ENCODE measurements at places on chromosomes 13 and 19.

DNA sequence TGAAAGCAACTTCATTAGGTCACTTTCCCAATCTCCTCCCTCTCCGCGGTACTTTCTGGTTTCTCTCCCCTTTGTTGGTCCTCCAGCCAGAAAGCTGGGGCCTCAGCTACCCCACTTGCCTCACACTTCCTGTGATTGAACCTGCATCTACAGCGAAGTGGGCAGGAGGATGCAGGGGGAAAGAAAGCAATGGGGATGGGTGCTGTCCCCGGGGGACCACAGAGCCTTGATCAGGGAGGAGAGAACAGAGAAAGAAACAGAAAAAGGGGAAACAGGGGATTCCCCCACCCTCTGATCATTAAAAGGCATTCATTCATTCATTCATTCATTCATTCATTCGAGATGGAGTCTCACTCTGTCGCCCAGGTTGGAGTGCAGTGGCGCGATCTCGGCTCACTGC is 74.2 kb downstream of the TRPM4 start:
- no peak for DNase-seq

- no peak for DNase-seq
Observed at GRCh38 chr19:10964903-10965302, 4.1 kb downstream of the SMARCA4 start.

- no peak for DNase-seq
Observed at GRCh38 chr13:97224544-97225300, 2.6 kb downstream of the MBNL2 start.

- no peak for DNase-seq
Observed at GRCh38 chr13:60745343-60745742, 348.3 kb downstream of the TDRD3 start.

GRCh38 chr13:73993661-73994060 is 140.5 kb downstream of the KLF12 start:
- no peak for DNase-seq

DNA sequence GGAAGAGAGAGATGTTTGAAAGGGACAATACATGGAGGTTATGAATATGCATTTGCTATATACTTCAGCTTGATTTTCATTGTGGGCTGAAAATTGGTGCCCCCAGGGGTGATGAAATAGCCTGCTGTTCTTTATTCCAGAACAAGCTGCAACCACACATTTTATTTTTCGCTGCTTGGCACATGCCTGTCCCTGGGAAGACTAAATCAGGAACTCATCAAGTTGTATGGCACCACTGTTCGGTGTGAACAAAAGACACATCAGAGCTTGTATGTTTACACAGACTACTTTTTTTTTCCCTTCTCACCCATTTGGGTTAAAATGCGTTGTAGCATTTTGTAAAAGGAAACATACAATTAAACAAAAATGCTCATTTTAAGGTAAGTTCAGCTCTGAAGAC is 230.7 kb downstream of the NALCN start:
- DNase-seq: no peak

DNA sequence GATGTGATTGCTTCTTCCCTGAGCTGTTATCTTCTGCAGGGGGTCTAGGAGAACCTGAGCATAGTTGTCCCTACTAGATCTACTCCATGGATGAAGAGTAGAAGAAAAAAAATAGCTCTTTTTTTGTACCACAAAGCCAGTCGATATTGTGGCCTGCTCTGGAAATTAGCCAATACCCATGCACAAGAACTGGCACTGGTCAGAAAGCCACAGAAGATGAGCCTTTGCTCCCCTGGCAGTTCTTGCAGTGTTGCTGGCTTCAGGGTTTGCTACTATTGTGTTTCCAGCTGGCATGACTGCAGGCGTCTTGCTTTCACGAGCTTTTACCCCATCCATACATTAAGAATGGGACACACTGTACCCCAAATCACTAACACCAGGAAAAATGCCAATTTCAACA is 547.7 kb upstream of the KLF12 start:
- DNase-seq: no peak

- DNase-seq: no peak
Observed at GRCh38 chr13:41961466-41961760, 504 bp upstream of the VWA8 start.

DNA sequence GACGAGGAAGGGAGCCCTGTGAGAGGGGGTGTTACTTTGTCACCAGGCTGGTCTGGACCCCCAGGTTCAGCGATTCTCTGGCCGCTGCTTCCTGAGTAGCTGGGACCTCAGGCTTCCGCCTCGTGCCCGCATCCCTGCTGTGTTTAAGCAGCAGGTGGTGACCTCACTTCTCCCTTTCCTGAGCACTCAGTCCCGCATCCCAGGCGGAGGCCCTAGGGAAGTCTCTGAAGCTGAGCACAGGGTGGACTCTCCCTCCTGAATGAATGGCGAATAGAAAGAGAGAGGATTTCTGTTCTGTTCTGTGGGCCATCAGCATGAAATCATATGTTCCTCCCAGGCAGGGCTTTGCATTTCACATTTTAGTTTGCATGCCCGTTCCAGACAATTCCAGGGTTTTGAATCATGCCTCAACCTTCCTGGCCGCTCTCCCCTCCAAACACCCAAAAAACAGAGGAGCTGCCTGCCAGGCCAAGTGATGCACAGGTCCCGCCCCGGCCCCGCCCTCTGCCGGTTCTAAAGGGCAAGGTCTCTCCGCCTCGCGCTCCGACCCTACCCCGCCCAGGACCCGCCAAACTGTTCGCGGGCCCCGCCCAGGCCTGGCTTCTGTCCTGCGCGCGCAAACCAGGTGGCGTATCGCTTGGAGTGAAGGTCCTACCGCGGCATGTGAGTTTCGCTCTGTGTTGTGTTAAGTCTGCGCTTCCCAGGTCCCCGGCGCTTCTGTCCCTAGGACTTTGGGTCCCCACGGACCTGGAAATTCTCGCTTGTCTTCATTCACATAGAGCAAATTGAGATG is 35.1 kb upstream of the ZNF808 start:
- peak; percentile 87 for DNase-seq

DNA sequence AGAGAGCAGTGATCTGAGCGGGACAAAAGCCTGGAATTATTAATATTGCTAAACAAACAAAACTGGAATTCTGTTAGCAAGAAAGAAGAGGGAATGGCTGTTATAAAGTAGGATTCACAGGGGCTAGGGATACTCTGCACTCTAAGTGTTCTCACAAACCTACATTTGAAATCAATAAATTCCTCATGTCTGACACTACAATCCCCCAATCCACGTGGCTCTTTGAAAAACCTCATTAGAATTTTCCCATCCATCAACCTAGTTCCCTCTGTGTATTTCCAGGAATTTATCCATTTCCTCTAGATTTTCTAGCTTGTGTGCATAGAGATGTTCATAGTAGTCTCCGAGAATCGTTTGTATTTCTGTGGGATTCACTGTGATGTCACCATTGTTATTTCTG is 307.5 kb downstream of the RBM26 start:
- DNase-seq: no peak

- DNase-seq: no peak
Observed at GRCh38 chr19:2356036-2356646, 3.9 kb upstream of the TMPRSS9 start.

GRCh38 chr19:9791552-9792205 is 23.1 kb upstream of the ZNF846 start:
- peak; percentile 99 for DNase-seq

DNA sequence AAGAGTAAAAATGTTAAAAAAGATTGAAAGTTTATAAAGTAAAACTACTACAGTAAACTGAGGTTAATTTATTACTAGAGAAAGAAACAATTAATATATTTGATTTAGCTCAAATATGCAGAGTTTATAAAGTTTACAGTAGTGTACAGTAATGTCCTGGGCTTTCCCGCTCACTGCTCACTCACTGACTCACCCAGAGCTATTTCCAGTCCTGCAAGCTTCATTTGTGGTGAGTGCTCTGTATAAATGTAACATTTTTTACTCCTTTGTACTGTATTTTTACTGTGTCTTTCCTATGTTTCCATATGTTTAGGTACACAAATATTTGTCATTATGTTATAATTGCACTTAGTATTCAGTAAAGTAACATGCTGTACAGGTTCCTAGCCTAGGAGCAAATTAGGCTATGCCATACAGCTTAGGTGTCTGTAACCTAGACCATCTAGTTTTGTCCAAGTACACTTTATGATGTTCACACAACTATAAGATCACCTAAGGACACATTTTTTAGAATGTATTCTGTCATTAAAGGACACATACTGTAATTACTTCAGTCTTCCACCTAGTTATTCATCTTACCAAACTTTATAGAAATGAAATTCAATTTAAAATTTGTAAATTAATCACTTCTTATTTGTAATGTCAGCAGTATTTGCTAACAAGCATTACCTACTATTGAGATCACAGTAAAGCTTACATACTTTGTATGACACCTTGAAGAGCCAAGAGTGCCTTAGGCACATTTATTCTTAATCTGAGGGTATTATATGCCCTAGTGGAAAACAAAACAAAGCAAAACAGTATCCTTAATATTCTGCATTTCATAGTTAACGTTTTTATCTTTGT is 683.4 kb downstream of the PCDH9 start:
- DNase-seq: no peak

GRCh38 chr19:46022431-46023310 is at the start of gene PGLYRP1:
PGLYRP1 (minus strand) TSS chr19:46023053; CDS start chr19:46023021, 32 bp downstream.
- DNase-seq: no peak

DNA sequence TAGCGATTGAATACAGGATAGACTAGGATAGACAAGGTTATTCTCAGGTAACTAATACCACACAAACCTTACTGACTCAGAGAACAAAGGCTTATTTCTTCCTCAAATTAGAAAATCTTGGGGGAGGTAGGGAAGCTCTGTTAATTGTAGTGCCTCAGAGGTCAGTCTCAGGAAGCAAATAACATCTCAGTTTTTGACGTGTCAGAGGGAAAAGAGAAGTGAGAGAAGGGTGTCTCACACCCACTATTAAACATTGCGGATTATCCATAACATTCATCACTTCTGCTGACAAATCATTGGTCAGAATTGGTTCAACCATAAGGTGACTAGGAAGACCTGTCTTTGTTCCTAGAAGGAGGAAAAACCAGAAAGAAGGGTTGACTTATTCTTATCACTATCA is 579.4 kb upstream of the MIR17HG start:
- no peak for DNase-seq

GRCh38 chr13:101942038-101942437 is 459.8 kb downstream of the FGF14 start:
- DNase-seq: no peak

GRCh38 chr13:31209841-31210210 is 10.1 kb downstream of the B3GLCT start:
- no peak for DNase-seq

DNA sequence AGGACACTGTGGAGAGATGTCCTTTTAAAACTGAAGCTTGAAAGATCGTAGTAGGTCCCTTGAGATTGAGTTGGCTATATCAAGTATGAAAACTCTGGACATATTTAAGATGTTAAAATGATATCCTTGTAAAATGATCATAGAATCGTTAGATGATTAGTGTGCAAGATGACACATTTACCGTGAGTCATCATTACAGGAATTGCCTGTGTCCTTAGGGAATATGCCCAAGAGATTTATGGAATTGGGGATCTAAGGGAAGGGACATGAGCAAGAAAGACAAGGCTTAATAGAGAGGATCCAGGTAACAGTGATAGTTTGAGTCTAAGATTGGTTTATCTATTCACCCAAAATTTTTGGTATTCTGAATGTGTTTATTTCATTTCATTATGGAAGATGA is 233.7 kb downstream of the GPC5 start:
- DNase-seq: no peak

GRCh38 chr13:18991060-18991459 is 190.6 kb downstream of the TUBA3C start:
- DNase-seq: no peak

DNA sequence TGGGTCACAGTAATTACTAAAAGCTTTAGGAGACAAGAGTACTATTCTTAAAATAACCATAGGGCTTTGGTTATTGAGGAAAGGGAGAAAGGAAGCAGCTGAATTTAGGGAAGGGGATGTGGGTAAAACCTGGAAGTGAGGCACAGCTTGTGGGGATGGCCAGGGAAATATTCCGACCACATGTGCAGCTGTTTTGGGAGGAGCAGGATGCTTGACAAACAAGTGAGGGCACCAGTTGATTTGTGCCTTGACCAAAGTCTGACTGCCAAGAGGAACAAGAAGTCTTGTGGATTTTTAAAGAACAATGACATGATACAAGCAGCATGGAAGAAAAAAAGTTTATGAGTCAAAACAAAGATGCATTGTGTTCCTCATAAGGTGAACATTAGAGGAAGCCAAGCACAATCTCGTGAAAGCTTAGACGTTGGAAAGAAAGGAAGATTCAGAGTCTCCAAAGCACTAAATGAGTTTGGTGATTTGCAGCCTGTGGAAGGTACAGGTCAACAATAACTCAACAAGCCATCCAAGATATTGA is 108.5 kb upstream of the GPC6 start:
- DNase-seq: no peak

GRCh38 chr13:50412046-50412617 is 396.9 kb downstream of the KCNRG start:
- DNase-seq: no peak

GRCh38 chr13:72255908-72256307 is 388.9 kb upstream of the DACH1 start:
- peak; percentile 49 for DNase-seq

DNA sequence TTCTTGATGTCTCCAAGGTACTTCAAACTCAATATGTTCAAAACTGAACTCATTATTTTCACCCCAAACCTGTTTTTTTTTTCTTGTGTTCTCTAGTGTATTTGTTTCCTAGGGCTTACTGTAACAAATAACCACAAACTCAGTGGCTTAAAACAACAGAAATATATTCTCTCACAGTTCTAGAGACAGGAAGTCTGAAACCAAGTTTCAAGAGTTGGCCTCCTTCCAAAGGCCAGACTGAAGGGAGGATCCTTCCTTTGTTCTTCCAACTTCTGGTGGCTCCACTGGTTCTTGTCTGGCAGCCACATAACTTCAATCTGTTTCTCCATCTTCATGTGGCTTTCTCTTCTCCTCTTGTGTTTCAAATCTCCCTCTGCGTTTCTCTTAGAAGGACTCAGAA is 62.0 kb upstream of the PDCD5 start:
- DNase-seq: no peak

DNA sequence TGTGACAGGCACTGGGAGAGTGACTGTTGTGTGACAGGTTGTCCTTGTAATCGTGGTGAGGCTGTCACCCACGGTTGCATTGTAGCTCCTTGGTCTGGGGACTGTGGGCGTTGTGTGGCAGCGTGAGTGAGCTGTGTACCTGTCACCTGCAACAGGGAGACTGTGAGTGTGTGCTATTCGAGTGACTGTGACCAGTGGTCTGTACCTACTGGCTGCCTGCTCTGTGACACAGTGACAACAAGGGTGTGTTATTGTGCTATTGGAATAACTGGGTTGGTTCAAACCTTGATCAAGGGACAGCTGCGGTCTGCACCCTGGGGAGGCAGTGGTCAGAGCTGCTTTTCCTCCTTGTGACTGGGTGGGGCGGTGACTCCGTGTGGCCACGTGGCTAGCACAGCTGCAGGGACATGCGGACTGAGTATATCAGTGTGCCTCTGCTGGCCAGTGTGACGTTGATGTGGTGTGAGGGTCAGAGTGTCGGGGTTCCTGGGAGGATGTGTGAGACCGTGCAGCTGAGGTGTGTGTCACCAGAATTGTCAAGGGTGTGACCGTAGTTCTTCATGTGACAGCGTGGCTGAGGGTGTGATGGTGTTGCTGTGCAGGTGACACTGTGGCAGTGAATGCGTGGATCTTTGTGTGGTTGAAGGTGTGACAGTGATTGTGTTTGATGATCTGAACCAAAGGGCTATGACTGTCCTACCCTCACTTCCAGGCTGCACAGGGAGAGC is 10.1 kb upstream of the NFIX start:
- no peak for DNase-seq

GRCh38 chr13:99196466-99197116 is 4.1 kb upstream of the UBAC2 start:
- no peak for DNase-seq
